ENCODE measurements at places on chromosomes 7 and 10. TPM values are rescaled to one million over a fixed set of nuclear protein-coding genes. Genes with fewer than 3 reads are reported as not detected.

- peaks cover 3% of the 10 kb centered on the region for H3K36me3 ChIP-seq
- H3K27ac ChIP-seq = no peak overlapping the region
- DNase-seq = no peak
- H3K4me1 ChIP-seq = no peaks in the 10 kb centered on the region
- H3K4me3 ChIP-seq = no peak overlapping the region
- H3K27me3 ChIP-seq = no peaks in the 10 kb centered on the region
These were observed 35.4 kb downstream of the BNIP3 start for GRCh38 chr10:131946321-131946751.

- no peak for DNase-seq
- H3K4me3 ChIP-seq = no peak overlapping the region
- H3K27me3 ChIP-seq = no peaks in the 10 kb centered on the region
These were observed 184.3 kb downstream of the NEBL start for GRCh38 chr10:20712774-20713173.

DNA sequence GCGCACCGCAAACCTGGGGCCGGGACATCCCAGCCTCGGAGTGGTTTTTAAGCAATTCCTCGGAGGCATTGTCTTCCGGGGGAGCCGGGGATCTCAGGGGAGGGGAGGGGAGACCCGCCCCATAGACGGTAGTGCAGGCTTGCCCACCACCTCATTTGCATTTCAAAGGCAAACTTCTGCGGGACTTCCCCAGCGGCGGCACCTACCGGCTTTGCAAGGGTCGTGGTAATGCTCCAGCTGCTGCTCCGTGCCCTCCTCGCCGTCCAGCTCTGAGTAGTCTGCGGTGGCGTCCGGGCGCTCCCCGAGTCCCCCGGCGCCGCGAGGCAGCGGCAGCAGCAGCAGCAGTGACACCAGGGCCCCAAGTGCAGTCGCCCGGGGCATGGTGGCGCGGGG lies 425 bp downstream of the TLL2 start:
- H3K27me3 ChIP-seq = no peaks in the 10 kb centered on the region
- DNase-seq = no peak
- H3K36me3 ChIP-seq = no peaks in the 10 kb centered on the region
- H3K4me3 ChIP-seq = peak overlapping the region; percentile 58
- no peak overlapping the region for H3K27ac ChIP-seq
- peaks cover 24% of the 10 kb centered on the region for H3K4me1 ChIP-seq

DNA sequence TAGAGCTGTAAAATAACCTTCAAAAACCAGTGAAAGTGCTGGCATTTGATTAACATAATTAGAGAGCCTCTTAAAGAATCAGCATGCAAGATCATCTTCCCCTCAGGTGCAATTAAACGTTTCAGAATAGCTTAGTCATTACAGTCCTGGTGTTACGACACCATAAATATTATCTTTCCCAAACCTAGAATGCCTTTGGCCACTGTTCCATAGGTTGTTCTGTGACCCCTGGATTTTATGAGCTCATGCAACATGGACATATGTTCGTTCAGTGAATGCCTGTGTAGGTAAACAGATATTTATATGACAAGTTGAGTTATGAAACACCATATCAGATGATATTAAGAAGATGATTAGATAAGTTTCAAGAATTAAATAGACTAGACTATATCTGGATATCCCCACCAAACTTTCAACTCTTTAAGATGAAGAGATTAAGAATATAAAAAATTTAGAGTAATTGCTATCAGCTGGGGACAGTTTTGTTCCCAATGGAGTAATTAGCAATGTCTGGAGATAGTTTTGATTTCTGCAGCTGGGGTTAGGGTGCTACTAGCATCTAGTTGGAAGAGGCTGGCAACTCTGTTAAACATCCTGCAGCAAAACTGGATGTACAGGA lies 263.5 kb upstream of the DKK1 start:
- H3K4me3 ChIP-seq = no peak overlapping the region
- no peaks in the 10 kb centered on the region for H3K27me3 ChIP-seq
- DNase-seq = no peak
- no peaks in the 10 kb centered on the region for H3K4me1 ChIP-seq
- H3K36me3 ChIP-seq = no peaks in the 10 kb centered on the region

DNA sequence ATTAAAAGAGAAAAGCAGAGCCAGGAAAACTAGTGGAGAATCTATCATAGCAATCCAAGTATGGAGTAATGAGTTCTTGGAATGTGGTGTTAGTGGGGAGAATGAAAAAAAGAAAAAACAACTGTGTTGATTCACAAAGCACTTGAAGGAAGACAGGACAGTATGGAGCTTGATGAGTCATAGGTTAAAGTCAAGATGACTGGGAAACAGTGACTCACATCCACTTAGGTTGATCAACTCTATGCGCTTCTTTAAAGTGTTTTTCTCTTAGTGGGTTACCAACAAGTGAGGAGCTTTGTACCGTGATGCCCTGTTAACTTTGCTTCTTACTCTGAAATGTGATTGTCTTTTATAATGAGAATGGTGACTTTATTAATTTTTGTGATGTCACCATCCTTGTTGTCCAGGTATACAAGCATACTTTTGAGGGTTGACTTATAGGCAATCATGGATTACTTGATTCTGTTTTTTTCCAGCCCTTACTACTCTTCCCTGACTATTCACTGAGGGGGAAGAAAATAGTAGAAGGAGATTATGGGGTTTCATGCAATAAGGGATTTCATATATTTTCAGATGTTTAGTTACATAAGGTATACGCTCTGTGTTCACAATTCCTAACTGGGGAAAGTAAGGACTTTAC lies 32.1 kb upstream of the MDFIC start:
- no peaks in the 10 kb centered on the region for H3K27me3 ChIP-seq
- H3K4me3 ChIP-seq = no peak overlapping the region
- peaks cover 30% of the 10 kb centered on the region for H3K4me1 ChIP-seq
- DNase-seq = peak; percentile 97
- H3K36me3 ChIP-seq = no peaks in the 10 kb centered on the region

DNA sequence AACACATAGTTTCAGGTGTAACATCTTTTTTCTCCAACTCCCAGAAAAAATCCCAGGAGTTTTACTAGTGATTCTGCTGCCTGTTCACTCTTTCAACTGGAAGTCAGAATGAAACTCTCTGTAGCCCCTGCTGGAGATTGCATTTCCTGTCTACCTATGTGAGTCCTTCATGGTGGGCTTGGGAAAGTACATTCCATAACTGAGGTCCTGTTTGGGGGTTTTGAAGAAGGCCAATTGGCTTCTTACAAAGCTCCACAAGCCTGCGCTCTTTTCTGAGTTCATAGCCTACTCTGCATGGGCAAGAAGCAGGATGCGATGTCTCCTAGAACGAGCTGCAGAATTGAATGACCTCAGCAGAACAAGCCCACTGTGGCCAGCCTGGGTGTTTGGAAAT lies 86.7 kb downstream of the LYZL2 start:
- no peak for DNase-seq
- no peaks in the 10 kb centered on the region for H3K4me1 ChIP-seq
- no peak overlapping the region for H3K27ac ChIP-seq
- no peak overlapping the region for H3K4me3 ChIP-seq
- H3K36me3 ChIP-seq = no peaks in the 10 kb centered on the region

The GRM8 gene
- total RNA-seq = 0.05 TPM

- H3K4me1 ChIP-seq = no peaks in the 10 kb centered on the region
- no peak overlapping the region for H3K4me3 ChIP-seq
- H3K36me3 ChIP-seq = no peaks in the 10 kb centered on the region
- peaks cover 85% of the 10 kb centered on the region for H3K27me3 ChIP-seq
These were observed 104.3 kb downstream of the CREB5 start for GRCh38 chr7:28516390-28517172.

GRCh38 chr7:93115796-93116195 lies 2.0 kb downstream of the SAMD9 start:
- H3K27ac ChIP-seq = no peak overlapping the region
- peak; percentile 32 for DNase-seq
- peak overlapping the region; percentile 27 for H3K4me3 ChIP-seq
- no peaks in the 10 kb centered on the region for H3K27me3 ChIP-seq

The LIPK gene
- total RNA-seq = not detected

- H3K36me3 ChIP-seq = no peaks in the 10 kb centered on the region
- H3K27ac ChIP-seq = no peak overlapping the region
- no peaks in the 10 kb centered on the region for H3K27me3 ChIP-seq
- peaks cover 8% of the 10 kb centered on the region for H3K4me1 ChIP-seq
- no peak overlapping the region for H3K4me3 ChIP-seq
These were observed 26.9 kb downstream of the BMPER start for GRCh38 chr7:33932221-33932620.

The AGBL3 gene
- 1.9 TPM for total RNA-seq

- no peak overlapping the region for H3K4me3 ChIP-seq
- no peaks in the 10 kb centered on the region for H3K4me1 ChIP-seq
- DNase-seq = no peak
- H3K36me3 ChIP-seq = no peaks in the 10 kb centered on the region
- no peaks in the 10 kb centered on the region for H3K27me3 ChIP-seq
These were observed 73.0 kb upstream of the BMPER start for GRCh38 chr7:33832271-33832721.

DNA sequence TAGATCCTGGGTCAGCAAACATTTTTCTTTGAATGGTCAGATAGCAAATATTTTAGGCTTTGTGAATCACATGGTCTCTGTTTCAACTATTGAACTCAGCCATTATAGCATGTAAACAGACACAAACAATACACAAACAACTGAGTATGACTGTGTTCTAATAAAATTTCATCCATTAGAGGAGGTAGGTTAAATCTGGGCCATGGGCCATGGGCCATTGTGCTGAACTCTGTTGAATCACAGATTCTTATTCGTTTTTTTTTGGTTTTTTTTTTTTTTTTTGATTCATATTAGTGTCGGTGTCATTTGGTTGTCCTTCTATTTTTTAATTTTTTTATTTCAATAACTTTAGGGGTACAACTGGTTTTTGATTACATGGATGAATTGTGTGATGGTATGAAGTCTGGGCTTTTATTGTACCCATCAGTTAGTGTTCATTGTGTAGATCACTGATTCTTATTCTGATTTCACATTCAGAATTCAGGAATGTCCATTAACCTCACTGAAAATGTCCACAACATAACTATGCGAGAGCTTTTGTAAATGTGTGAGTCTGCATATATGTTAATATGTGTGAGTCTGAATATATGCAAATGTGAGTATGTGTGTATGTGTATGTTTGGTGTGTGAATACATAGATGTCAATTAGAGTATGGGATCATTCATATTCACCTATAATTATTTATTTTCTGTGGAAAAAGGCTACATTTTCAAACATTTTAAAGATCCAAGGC lies 443.7 kb upstream of the GRM3 start:
- H3K4me3 ChIP-seq = no peak overlapping the region
- H3K36me3 ChIP-seq = no peaks in the 10 kb centered on the region
- H3K27ac ChIP-seq = no peak overlapping the region
- no peak for DNase-seq
- no peaks in the 10 kb centered on the region for H3K4me1 ChIP-seq

The DGKI gene
- 0.15 TPM for total RNA-seq

- peaks cover 43% of the 10 kb centered on the region for H3K36me3 ChIP-seq
- H3K4me1 ChIP-seq = no peaks in the 10 kb centered on the region
- DNase-seq = no peak
- no peaks in the 10 kb centered on the region for H3K27me3 ChIP-seq
- no peak overlapping the region for H3K4me3 ChIP-seq
- H3K27ac ChIP-seq = no peak overlapping the region
These were observed 21.8 kb upstream of the SH2D4B start for GRCh38 chr10:80515941-80516340.

DNA sequence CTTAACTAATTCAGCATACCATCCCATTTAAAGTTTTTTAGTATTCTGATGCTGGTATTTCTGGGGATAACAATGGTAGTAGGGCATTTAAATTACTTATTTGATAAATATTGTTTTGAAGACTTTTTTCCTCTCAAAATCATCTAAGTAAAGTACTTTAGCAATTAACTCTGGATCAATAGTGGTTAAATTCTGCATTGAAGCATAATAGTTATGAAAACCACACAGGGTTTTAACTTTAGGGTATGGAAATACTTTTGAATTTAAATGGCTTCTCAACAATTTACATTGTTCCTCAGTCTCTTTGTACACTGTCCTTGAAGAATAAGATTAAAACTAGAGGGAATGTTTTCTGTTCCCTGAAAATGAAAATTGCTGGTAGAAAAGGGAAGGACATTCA lies 202.6 kb upstream of the STEAP4 start:
- no peak overlapping the region for H3K4me3 ChIP-seq
- DNase-seq = no peak
- no peaks in the 10 kb centered on the region for H3K4me1 ChIP-seq
- no peaks in the 10 kb centered on the region for H3K27me3 ChIP-seq
- H3K27ac ChIP-seq = no peak overlapping the region

The LIPM gene
- not detected for total RNA-seq

- peaks cover 16% of the 10 kb centered on the region for H3K27me3 ChIP-seq
- no peaks in the 10 kb centered on the region for H3K4me1 ChIP-seq
- H3K36me3 ChIP-seq = no peaks in the 10 kb centered on the region
- DNase-seq = no peak
- H3K4me3 ChIP-seq = no peak overlapping the region
These were observed 273.1 kb downstream of the PHTF2 start for GRCh38 chr7:78071491-78072200.

The STAG3 gene
- 1.2 TPM for total RNA-seq

- no peak overlapping the region for H3K4me3 ChIP-seq
- no peak for DNase-seq
- no peaks in the 10 kb centered on the region for H3K4me1 ChIP-seq
- H3K27ac ChIP-seq = no peak overlapping the region
- no peaks in the 10 kb centered on the region for H3K27me3 ChIP-seq
- H3K36me3 ChIP-seq = no peaks in the 10 kb centered on the region
These were observed 180.8 kb upstream of the CACNA2D1 start for GRCh38 chr7:82624337-82624736.

DNA sequence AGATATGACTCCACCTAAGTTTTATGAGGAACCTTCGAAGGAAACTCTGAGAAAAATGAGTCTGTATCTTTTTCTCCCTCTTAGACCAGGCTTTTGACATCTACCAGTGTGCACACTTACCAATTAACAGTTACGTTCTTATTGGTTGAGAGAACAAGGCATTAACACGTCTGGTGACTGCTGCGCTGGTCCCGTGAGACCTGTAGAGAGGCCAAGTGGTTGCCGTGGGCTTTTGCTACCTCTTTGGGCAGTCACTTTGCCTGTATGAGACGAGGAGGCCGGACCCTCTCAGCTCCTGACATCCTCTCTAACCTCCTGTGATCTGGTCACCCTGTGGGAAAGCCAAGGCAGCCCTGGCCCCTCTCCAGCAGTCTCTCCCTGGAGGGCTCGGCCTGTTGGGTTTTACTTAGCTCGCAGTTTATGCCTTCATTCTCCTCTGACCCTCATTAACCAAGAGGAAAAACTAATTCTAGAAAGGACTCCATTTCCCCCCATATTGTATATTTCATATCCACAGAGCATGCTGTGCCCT lies 513.9 kb upstream of the GALNT17 start:
- H3K36me3 ChIP-seq = no peaks in the 10 kb centered on the region
- DNase-seq = no peak
- H3K4me3 ChIP-seq = no peak overlapping the region
- H3K27ac ChIP-seq = no peak overlapping the region

The PTPRZ1 gene
- total RNA-seq = 0.25 TPM

The MYOZ1 gene
- not detected for total RNA-seq

The FAM221A gene
- 2.2 TPM for total RNA-seq

DNA sequence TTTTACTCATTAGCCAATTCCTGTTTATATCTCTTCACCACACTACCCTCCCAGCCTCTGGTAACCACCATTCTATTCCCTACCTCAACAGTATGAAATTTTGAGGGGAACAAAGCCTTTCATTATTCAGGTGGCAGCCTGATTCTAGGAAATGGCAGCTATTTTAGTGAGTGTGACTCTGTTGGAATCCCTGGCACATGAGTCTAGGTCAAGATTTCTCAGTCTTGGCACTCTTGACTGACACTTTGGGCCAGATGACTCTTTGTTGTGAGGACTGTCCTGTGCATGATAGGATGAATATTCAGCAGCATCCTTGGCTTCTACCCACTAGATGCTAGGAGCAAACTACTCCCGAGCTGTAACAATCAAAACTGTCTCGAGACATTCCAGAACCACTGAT lies 322.8 kb upstream of the PHYHIPL start:
- H3K4me3 ChIP-seq = no peak overlapping the region
- H3K27me3 ChIP-seq = no peaks in the 10 kb centered on the region
- DNase-seq = no peak
- H3K4me1 ChIP-seq = peaks cover 7% of the 10 kb centered on the region
- no peaks in the 10 kb centered on the region for H3K36me3 ChIP-seq

Measured in HCT116 (cell line).